ENCODE measurements at places on chromosomes 12 and 14.
A peak's percentile ranks its signal among the peaks of the same experiment; 100 is the strongest.

DNA sequence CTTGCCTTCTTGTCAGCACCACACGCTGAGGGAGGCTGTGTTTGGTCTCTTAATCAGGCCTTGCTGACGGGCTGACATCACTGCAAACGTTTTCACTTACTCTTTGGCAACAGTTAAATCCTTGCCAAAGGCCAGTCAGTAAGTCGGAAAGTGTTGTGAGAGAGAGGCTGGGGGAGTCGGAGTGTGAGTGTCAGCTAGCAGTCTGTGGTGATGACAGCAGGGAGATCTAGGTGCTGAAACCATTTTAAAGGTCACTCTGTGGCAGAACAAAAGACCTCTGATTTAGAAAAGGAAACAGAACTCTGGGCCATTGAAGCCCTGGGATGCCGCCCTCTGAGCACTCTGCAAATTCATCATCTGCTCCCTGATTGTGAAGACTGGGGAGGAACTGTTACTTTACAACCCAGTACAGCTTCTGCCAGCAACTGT, 143.5 kb downstream of the PAX9 start:
- DNase-seq = peak; percentile 4

- DNase-seq = no peak
Observed at GRCh38 chr12:23473071-23473470, 476.4 kb downstream of the SOX5 start.

- DNase-seq = no peak
Observed at GRCh38 chr14:96752594-96752993, 44.6 kb upstream of the VRK1 start.

GRCh38 chr12:12195081-12195480, 71.8 kb downstream of the LRP6 start:
- no peak for DNase-seq

DNA sequence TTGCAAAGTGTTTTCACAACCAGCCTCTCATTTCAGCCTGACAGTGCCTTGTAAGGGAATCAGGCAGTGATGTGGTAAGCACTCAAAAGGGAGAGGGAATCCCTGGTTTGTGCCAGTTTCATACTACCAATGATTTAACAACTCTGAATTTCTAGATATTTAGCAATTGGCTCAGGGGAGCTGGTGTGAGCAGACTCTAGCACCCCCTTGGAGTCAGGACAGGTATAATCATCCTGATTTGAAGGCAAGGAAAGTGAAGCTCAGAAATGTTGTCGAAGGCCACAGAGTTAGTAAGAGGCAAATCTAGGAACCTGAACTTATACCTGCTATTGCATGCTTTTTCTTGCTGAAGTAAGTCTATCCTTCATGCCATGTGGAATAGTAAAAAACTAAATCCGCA, 63.1 kb upstream of the DACT1 start:
- DNase-seq = no peak

DNA sequence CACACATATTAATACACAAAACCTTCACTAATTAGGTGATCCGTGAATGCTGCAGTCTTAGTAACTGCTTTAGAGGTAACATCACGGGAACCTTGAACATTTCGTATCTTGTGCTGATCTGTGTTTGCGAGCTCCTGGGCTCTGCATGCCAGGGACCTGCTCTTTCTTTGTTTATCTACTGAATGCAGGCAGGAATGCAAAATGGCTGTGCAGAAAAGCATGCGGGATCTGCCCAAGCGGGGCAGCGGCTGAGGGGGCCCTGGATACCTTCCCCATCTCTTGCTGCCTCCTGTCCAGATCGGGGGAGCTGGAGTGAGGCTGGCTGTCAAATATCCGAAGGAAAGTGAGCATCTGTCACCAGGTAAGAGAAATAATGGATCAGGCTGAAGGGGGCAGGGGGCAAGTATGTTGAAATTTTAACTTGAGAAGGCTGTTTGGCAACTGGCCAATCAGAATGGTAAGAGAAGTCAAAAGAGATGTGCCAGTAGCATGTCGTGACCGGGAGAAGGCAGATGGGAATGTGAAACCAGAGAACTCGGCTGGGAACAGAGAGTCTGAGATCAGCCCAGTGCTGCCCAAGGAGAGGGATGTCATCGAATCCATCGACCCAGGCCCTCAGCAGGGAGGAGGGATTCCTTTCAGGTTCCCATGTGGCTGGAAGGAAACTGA, 191.4 kb downstream of the TTC7B start:
- DNase-seq = peak; percentile 52

DNA sequence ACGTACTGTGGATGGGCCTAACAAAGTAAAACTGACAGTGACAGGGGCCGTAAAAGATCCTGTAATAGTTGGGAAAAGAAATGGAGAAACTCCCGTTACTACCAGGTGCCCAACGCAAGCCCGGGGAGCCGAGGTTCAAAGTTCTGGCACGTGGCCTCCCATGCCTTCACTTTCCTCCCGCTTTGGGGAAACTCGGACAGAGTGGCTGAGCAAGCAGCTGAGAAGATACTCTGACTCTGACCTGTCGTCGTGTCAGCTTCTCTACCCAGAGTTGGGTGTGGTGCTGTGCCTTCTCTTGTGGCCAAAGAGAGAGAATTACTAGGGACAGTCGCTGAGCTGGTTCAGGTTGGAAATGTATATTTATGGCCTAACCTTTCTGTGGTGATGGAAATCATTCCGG, 1.7 kb downstream of the B4GALNT3 start:
- no peak for DNase-seq

DNA sequence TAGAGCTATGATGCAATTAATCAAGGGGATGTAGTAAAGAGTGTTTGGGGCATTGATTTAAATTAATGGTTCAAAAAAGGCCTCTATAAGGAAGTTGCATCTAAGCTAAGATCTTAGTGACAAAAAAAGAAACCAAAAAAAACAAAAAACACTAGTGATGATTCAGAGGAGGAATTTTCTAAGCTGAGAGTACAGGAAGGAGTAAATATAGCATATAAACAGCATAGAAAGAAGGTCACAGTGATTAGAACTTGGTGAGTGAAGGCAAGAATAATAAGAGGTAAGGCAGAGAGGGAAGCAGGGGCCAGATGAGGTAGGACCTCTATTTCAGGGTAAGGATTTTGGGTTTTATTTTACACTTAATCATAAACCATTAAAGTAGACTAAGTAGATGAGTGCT, 48.0 kb upstream of the PDZRN4 start:
- no peak for DNase-seq

GRCh38 chr14:33486332-33486890, 464.5 kb downstream of the EGLN3 start:
- DNase-seq = no peak

GRCh38 chr12:115943630-115944391, 333.7 kb downstream of the MED13L start:
- no peak for DNase-seq

Data from fibroblast of upper back skin (primary cell).